ENCODE measurements at places on chromosomes 16 and 17.

GRCh38 chr17:44909681-44910144, 5.6 kb downstream of the GFAP start:
- DNase-seq = no peak

DNA sequence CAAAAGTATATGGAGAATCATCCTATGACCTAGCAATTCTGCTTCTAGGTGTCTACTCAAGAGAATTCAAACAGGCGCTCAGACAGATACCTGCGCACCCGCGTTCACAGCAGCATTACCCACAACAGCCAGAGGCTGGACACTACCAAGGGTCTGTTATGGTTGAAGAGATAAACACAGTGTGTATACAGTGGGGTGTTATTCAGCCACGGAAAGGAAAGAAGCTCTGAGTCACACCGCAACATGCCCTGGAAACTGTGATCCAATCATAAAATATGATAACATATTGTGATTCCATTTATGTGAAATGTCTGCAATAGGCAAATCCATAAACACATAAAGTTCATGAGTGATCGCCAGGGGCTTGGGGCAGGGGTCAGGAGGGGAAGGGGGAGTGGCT, 18.0 kb upstream of the JPH3 start:
- no peak for DNase-seq

GRCh38 chr17:44417553-44417952, 28.1 kb upstream of the ITGA2B start:
- DNase-seq = no peak

DNA sequence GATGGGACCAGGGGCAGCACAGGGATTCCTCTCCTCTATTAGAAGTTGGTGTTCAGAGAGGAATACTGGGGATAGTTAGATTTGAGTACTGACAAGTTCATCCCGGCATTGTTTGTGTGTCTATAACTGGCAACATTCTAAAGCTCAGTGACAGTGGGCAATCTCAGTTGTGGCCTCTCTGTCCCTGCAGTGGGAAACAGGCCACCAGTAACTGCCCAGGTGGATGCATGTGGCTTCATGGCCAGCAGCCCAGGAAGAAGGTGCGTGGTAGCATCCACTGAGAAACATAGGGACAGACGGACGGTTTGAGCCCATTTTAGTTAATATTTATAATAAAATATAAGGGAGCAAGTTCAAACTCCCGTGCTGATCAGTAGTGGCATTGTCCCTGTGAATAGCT, 51.5 kb downstream of the B9D1 start:
- DNase-seq = no peak

DNA sequence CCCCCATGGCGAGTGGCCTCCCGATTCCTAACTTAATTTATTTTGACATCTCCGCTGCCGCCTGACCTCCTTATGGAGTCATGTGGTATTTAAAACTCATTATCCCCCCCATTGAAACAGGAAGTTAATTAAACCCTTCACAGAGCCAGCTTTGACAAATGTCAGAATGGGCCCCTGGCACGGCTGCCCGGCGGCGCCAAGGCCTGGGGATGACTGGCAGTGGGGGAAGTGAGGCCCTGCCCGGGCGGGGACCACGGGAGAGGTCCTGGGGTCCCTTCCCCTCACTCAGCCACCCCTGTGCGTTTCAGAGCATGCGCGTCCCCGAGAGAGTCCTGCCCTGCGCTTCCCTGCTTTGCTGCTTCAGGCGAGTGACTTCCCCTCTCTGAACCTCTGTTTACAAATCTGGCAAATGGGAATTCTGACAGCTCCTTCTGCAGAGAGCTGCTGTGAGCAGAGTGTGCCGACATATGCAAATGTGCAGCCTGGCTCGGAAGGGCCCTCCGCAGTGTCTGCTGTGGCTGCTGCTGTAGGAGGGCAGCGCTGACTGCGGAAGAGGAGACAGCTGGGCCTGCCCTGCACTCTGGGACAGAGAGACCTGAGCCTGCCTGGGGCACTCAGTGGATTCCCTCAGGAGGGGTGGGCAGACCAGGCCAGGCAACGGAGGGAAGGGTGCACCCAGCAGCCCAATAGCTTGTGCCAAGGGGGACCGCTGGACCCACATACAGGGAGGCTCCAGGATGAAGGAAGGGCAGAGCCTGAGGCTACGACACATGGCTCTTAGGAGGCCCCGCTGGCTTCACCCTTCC, 4.4 kb upstream of the ZFPM1 start:
- no peak for DNase-seq

DNA sequence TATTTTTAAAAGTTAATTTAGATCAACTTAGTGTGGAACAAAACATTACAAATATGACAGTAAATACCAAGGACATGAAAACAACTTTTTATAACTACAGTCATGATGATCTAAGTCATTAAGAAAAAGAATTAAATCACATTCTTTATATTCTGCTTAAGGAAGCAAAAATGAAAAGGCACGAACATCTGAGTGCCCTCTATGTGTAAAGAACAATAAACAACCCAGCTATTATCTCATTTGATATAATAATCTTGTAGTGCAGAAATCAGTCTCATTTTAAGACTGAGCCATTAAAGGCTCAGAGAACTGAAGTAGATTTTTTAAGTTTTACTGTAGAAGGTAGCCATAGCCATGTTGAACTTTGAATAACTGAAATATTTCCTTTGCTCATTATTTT, 13.4 kb downstream of the MYO1D start:
- DNase-seq = no peak

DNA sequence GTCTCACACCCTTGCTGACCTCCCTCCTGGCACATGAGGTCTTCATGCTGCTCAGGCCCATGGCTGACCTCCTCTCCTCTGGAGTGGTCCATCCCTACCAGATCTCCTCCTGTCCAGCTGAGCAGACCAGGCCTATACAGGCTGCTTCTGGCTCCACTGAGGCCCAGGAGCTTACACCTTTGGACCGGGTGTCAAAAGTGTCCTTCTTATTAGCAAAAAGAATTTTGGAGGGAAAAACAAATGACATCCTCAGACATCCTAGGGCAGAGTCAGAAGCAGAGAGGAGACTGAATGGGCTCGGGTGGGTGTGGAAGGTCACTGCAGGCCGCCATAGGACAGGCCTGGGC, 38.1 kb downstream of the WSB1 start:
- DNase-seq = no peak

DNA sequence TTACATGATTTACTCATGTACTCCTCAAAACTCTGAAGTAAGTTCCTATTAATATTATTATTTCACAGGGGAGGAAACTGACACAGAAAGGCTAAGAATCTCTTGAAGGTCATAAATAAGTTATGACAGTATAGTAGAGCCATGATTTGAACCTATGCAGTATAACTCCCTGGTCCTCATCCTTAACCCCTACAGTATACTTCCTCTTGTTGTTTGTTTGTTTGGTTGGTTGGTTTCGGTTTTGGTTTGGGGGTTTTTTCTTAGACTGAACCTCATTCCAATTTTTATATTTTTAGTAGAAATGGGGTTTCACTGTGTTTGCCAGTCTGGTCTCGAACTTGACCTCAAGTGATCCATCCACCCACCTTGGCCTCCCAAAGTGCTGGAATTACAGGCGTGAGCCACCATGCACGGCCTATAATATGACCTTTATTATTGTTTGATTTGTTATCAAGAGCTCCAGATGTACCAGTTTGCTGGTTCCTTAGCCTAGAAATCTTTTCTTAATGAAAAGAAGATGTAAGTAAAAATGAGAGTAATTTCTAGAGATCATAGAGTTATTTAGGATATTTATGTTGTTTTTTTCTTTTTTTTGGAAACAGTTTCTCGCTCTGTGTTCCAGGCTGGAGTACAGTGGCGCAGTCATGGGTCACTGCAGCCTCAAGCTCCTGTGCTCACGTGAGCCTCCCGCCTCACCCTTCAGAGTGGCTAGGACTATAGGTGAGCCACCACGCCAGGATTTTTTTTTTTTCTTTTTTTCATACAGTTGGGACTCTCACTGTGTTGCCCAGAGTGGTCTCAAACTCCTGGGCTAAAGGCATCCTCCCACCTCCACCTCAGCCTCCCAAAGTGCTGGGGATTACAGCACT, 4.8 kb downstream of the PRR11 start:
- DNase-seq = no peak

All from HuH-7 (cell line).